ENCODE measurements at places on chromosomes 3 and 15. TPM values are rescaled to one million over a fixed set of nuclear protein-coding genes. Genes with fewer than 3 reads are reported as not detected.

The GOLGA8R gene
- 0.29 TPM for total RNA-seq

The ZNF385D gene
- total RNA-seq = not detected

The CDHR4 gene
- 0.30 TPM for total RNA-seq

The CFAP91 gene
- 0.27 TPM for total RNA-seq

The RFTN1 gene
- 3.3 TPM for total RNA-seq

The ROPN1 gene
- not detected for total RNA-seq

The MESP2 gene
- total RNA-seq = 0.62 TPM

The GALNT15 gene
- total RNA-seq = not detected

The MKRN3 gene
- 2.8 TPM for total RNA-seq

The COL7A1 gene
- 199 TPM for total RNA-seq

The CTXND1 gene
- total RNA-seq = not detected

The PLA2G4E gene
- not detected for total RNA-seq

The LRRC34 gene
- total RNA-seq = not detected

The TRPC1 gene
- 7.7 TPM for total RNA-seq

The TIMP4 gene
- 14.6 TPM for total RNA-seq

The CNTN4 gene
- not detected for total RNA-seq
